ENCODE measurements at places on chromosomes 5 and 9.

GRCh38 chr5:112338681-112339337 is 80.3 kb downstream of the EPB41L4A start:
- DNase-seq, result no peak

DNA sequence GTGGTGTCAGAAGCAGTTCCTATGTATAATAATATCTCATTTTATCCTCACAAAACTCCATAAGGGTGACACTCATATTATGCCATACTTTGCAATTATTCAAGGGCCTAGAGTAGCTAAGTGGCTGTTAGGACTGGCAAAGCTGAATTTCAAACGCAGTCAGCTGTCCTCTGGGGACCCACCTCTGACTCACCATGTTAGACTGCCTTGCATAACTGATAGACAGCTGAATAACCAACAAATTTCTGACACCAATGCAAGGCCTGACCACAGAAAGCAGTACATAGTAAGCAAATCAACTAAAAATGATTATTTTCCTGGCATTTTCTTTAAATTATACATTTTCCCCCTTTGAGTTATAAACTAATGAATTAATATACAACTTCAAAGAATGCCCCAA is 251.6 kb upstream of the PTGER4 start:
- DNase-seq, result no peak

DNA sequence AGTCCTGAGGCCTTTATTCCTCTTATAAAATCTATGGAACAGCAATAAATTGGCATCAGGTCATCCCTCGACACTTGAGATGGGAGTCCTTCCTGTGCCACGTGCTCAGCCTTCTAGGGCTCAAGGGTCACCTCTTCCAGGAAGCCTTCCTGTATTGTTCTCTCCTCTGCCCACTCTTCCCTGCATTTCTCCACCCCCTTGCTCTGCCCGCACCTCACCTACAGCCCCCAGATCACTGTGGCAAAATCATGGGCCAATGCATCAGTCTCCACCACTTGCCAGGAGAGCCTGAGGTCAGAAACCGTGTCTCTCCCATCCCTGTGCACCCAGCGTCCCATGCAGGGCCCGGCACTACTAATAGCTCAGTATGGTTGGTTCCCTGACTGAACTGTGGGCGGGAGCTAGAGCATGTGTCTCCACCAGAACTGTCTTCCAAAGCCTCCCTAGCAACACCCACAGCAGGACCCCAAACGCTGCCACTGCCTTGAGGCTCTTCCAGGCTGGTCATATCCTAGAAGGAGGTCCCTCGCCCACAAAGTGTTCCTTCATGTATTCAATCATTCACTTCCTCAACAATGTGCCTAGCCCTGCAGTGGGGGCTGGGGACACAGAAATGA is 13.5 kb downstream of the DUSP1 start:
- DNase-seq, result no peak

DNA sequence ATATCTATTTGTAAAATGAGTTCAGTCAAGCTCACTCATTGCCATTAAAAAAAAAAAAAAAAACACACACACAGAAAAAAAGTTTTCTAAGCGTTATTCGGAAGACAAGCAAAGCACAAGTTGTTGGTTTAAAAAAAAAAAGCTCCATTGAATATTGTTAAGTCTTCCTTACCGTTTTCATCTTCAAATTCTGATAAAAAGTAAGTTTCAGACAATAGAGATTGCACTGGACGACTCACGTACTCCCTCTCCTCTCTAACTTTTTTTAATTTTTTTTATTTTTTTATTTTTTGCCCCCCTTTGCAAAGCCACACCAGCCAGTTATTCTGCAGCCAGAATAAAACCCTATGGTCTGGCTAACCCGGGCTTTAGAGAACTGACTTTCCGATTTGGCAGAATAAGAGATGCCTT is 544 bp downstream of the ADAMTS6 start:
- DNase-seq, result no peak

DNA sequence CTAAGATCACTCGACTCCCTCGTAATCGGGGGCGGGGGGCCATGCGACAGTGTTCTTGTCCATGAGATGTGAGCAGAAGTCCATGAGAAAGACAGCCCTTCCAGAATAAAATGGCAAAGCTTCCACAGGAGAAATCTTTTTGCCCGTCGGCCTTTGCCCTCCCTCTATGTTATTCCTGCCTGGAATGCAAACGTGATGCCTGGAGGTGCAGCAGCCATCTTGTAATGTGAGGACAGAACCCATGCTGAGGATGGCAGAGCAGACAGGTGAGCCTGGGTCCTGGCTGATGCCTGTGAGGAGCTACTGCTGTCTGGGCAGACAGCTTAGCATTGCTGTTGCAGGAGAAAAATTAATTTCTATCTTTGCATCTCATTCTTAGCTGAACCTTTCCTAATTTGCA is 17.2 kb downstream of the MED10 start:
- DNase-seq, result no peak

Data from activated effector memory CD4-positive, alpha-beta T cell treated with anti-CD3 and anti-CD28 coated beads, Interleukin-2, amount 50 U/mL, for 16 hours (primary cell).